Left lung (tissue), 14 donors: ENCODE measurements at places on chromosomes 11 and 22. TPM values are rescaled to one million over a fixed set of nuclear protein-coding genes. Genes with fewer than 3 reads are reported as not detected.
A peak's percentile ranks its signal among the peaks of the same experiment; 100 is the strongest.

GRCh38 chr22:20117633-20118299 lies 740 bp upstream of the TRMT2A start:
- peaks cover 68% of the 10 kb centered on the region for H3K36me3 ChIP-seq
- peaks cover 45% of the 10 kb centered on the region for H3K4me1 ChIP-seq
- H3K27ac ChIP-seq: peak overlapping the region; percentile 86

GRCh38 chr11:67584205-67584880 lies 731 bp downstream of the GSTP1 start:
- H3K27ac ChIP-seq: peak overlapping the region; percentile 93
- peak; percentile 82 for DNase-seq
- peaks cover 12% of the 10 kb centered on the region for H3K4me1 ChIP-seq
- peak overlapping the region; percentile 86 for H3K4me3 ChIP-seq

GRCh38 chr22:22404598-22405284 lies 103.8 kb downstream of the ZNF280B start:
- no peaks in the 10 kb centered on the region for H3K4me1 ChIP-seq
- no peak for DNase-seq
- H3K4me3 ChIP-seq: no peak overlapping the region
- peaks cover 17% of the 10 kb centered on the region for H3K27me3 ChIP-seq

DNA sequence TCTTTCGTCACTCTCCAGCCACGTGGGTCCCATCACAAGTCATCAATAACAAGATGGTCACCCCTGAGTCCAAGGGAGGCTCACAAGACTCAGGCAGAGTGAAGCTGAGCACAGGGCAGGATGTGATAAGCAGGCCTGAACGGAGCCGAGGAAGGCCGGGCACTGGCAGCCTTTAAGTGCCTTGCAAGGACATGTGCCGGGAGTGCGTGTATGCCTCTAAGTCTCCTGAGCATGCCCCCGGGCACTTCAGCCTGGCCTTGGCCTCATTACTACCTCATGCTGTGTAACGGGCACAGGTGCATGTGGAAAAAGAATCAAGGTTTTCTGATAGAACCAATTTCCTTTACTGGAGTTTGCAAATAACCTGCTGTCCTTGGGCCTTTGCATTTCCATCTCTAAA lies 55.8 kb downstream of the UBASH3B start:
- no peaks in the 10 kb centered on the region for H3K36me3 ChIP-seq
- H3K4me3 ChIP-seq: no peak overlapping the region
- no peaks in the 10 kb centered on the region for H3K27me3 ChIP-seq

CATSPERZ gene
- polyA plus RNA-seq: not detected

APOA5 gene
- polyA plus RNA-seq: not detected

DNA sequence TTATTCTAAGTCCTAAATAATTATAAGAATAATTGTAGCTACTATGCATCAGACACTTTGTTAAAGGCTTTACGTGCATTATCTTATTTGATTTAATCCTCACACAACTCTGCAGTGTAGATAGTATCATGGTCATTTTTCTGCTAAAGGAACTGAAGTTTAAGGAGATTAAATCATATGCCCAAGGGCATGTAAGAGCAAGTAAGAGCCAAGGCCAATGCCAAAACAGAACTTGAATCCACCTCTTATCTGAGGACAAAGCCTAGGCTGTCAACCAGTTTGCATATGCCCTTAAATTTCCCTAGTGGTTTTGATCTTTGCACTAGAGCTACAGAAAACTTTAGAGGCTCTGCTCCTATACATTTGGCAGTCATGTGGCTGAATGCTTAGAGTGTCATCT lies 65.6 kb upstream of the OR5AK2 start:
- no peaks in the 10 kb centered on the region for H3K27me3 ChIP-seq
- H3K4me3 ChIP-seq: no peak overlapping the region
- no peaks in the 10 kb centered on the region for H3K4me1 ChIP-seq
- H3K36me3 ChIP-seq: no peaks in the 10 kb centered on the region
- no peak overlapping the region for H3K27ac ChIP-seq

- no peaks in the 10 kb centered on the region for H3K36me3 ChIP-seq
- no peaks in the 10 kb centered on the region for H3K27me3 ChIP-seq
- H3K4me3 ChIP-seq: no peak overlapping the region
- DNase-seq: no peak
Measured at GRCh38 chr22:47625013-47625385, 862.5 kb downstream of the TBC1D22A start.

- no peak overlapping the region for H3K4me3 ChIP-seq
- peaks cover 94% of the 10 kb centered on the region for H3K4me1 ChIP-seq
- H3K36me3 ChIP-seq: no peaks in the 10 kb centered on the region
- no peaks in the 10 kb centered on the region for H3K27me3 ChIP-seq
Measured at GRCh38 chr11:114130629-114131277, 71.2 kb downstream of the ZBTB16 start.

DNA sequence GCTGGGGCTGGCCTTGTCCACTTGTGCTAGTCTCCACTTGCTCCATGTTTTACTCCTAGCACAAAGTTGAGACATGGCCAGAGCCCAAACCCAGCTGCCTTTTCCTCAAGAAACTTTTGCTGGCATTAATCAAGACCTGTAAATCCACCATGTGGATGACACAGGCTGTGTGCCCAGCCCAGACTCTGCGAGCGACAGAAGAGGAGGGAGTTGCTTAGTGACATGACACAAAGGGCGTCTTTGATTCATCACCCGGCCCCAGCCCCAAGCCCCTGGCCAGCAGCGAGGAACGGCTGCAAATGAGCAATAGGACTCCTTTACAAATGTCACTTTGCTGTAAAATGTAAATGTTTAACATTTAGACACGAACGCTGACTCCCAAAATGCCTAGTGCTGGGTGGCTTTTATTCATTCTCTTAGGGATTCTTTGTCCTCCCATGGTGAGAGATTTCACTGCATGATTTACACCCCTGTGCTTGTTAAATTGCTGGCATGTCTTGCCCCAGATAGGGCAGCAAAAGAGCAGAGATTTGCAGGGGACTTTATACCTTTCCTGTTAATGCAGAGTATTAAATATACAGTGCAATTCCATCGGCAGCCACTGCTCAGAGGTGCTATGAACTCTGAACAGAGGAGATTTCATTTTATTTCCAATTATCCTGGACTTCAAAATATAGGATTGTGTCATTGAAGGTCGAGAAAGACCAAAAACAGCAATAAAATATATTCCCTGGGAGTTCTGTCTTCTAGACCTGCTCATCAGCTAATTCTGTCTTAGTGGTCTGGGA lies 263.6 kb upstream of the NCAM1 start:
- H3K36me3 ChIP-seq: no peaks in the 10 kb centered on the region
- H3K4me3 ChIP-seq: no peak overlapping the region
- no peaks in the 10 kb centered on the region for H3K4me1 ChIP-seq
- H3K27ac ChIP-seq: no peak overlapping the region

PDGFB gene
- 27.5 TPM for polyA plus RNA-seq

CD3G gene
- polyA plus RNA-seq: 0.63 TPM

- peaks cover 29% of the 10 kb centered on the region for H3K27me3 ChIP-seq
- H3K4me3 ChIP-seq: peak overlapping the region; percentile 22
- no peak overlapping the region for H3K27ac ChIP-seq
- peaks cover 14% of the 10 kb centered on the region for H3K4me1 ChIP-seq
Measured at GRCh38 chr11:7251487-7251835, 243 bp upstream of the SYT9 start.

- no peak for DNase-seq
- H3K4me3 ChIP-seq: no peak overlapping the region
- H3K4me1 ChIP-seq: no peaks in the 10 kb centered on the region
- no peaks in the 10 kb centered on the region for H3K27me3 ChIP-seq
Measured at GRCh38 chr11:104433751-104434150, 269.8 kb upstream of the PDGFD start.

ZNF215 gene
- polyA plus RNA-seq: 2.6 TPM

DNA sequence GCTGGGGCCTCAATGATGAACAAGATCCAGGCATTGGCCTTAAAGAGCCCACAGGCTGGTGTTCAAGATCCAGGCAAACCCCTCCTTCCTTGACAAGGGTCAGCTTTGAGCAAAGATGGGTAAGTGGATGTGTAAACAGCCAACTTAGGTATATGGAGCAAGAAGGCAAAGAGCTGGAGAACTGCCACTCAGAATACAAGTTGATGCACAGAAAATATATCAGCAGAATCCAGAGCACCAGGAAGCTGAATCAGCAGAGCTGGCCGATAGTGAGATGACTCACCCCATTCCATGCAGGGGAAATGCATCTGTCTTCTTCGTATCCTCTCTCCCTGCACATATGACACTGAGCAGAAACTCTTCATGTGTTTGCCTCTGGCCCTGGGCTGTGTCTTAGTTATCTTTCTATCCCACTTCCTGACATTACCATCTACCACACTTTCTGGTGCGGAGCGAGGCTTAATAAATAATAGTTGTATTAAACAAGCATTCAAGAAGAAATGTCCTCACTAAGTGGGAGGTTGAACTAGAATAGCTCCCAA lies 57.8 kb downstream of the ENDOD1 start:
- no peak overlapping the region for H3K4me3 ChIP-seq
- peaks cover 4% of the 10 kb centered on the region for H3K4me1 ChIP-seq
- H3K27me3 ChIP-seq: peaks cover 5% of the 10 kb centered on the region

SLC5A1 gene
- polyA plus RNA-seq: 0.26 TPM

NDUFS3 gene
- polyA plus RNA-seq: 99.6 TPM

DNA sequence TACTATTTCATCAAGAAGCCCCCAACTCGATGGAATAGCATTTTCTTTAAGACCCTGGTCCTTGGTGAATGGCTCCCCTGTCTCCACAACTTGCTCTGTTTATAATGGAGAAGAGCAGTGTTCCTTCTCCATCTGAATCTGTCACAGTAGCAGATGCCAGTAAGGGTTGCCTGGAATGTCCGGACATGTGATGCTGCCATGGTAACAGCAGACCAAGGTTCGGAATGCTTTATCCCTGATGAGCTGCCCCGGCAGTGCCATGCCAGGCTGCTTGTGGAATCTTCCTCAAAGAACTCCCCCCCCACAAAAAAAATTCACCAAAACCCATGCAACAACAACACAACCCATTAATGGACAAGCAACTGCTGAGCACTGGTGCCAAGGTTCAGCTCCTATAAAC lies 72.5 kb downstream of the KCNC1 start:
- no peak for DNase-seq
- no peak overlapping the region for H3K4me3 ChIP-seq
- no peaks in the 10 kb centered on the region for H3K4me1 ChIP-seq
- H3K36me3 ChIP-seq: no peaks in the 10 kb centered on the region

DNA sequence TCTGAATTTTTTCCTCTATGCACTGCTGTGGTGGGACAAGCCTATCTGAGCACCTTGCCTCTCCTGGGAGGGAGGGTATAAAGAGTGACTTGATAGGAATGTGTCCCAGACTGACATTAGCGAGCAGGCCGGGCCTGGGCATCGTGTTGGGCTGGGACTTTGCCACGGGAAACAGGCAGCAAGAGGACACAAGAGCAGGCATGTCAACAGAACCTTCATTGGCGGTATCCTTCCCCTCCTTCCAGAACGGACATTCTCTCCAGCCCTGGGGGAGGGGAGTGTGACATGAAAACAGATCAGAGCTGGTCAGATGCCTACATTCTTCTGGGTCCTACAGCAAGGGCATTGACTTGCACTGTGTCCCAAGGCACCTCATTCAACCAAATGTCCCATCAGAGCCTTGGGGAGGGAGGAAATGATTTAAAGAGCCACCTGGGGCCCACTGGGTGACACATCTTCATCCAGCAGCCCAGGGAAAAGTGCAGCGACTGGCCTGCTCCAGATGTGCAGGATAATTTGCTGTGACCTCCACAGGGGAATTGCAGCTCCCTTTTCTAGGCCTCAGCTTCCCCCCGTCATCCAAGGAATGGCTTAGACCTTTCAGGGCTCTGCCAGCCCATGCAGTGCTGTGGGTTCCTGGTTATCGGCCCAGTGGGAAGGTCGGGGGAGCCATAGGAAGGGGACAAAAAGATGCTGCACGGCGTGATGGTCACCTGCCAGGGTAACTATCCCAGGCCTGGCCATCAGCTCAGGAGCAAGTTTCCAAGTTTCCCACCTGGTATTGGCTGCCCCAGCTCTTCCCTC lies 21.8 kb upstream of the UVRAG start:
- DNase-seq: no peak
- no peaks in the 10 kb centered on the region for H3K4me1 ChIP-seq
- no peaks in the 10 kb centered on the region for H3K27me3 ChIP-seq

DNA sequence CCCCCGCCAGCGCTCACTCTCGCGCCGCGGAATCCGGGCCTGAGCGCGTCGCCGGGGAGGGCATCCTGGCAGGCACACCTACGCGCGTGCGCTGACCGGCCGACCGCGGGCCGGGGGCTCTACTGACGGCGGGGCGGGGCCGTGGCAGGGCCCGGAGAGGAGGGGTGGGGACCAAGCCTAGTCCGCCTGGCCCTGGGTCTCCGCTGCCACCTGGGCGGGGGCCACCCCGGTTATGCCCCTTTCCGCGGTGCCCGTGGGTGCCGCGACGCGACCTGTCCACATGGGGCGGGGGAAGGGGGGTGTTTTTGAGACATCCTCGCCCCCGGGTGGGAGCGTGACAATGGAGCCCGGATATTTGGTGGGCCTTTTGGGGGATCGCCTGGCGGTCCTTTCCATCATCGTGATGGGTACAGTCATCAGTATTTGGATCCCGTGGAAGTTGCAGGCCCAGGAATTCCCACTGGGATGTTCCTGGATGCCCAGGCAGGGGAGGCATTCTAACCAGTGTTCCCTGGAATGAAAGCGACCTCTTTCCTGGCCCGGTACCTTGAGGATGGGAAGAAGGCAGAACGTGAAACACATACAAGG lies 2.2 kb downstream of the NCAM1 start:
- no peak overlapping the region for H3K27ac ChIP-seq
- no peaks in the 10 kb centered on the region for H3K36me3 ChIP-seq
- peaks cover 89% of the 10 kb centered on the region for H3K27me3 ChIP-seq
- H3K4me1 ChIP-seq: peaks cover 29% of the 10 kb centered on the region
- peak overlapping the region; percentile 45 for H3K4me3 ChIP-seq

DNA sequence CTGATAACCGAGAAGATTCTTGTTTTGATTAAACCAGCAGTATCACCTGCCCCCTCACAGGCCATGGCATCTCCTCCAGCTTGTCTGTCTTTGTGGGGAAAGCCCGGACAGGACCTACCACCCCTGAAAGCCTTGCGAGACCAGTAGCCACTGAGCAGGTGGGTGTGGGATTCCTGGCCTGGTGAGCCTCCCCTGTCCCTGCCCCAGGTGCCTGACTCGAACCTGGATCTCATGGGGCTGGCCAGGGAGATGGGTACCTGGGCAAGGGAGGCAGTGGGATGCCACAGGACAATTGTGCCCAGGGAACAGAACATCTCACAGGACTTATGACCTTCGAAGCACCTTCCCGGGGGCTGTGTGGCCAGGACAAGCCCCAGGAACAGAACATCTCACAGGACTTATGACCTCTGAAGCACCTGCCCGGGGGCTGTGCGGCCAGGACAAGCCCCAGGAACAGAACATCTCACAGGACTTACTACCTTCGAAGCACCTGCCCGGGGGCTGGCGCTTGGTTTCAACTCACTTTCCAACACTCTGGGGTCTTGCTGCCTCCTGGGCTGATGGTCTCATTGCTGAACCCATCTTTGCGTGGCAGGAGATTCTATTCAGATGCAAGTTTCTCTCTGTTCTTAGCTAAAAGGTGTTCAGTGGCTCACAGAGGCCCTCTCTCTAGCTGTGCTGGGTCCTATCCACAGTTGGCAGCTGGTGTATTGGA lies 854.5 kb downstream of the BRD1 start:
- no peak for DNase-seq
- H3K4me3 ChIP-seq: no peak overlapping the region
- no peaks in the 10 kb centered on the region for H3K36me3 ChIP-seq
- no peaks in the 10 kb centered on the region for H3K4me1 ChIP-seq

GRCh38 chr11:61368646-61369045 lies 6.5 kb downstream of the TMEM138 start:
- no peak for DNase-seq
- no peak overlapping the region for H3K4me3 ChIP-seq
- no peak overlapping the region for H3K27ac ChIP-seq
- peaks cover 75% of the 10 kb centered on the region for H3K36me3 ChIP-seq

OR5F1 gene
- not detected for polyA plus RNA-seq

COMT gene
- polyA plus RNA-seq: 101 TPM
